ENCODE measurements at places on chromosomes 6 and 20.

GRCh38 chr6:137166247-137167098 is 7.0 kb downstream of the IL22RA2 start:
- no peak for DNase-seq

- DNase-seq: no peak
These were observed 73.2 kb downstream of the VGLL2 start for GRCh38 chr6:117338567-117338966.

DNA sequence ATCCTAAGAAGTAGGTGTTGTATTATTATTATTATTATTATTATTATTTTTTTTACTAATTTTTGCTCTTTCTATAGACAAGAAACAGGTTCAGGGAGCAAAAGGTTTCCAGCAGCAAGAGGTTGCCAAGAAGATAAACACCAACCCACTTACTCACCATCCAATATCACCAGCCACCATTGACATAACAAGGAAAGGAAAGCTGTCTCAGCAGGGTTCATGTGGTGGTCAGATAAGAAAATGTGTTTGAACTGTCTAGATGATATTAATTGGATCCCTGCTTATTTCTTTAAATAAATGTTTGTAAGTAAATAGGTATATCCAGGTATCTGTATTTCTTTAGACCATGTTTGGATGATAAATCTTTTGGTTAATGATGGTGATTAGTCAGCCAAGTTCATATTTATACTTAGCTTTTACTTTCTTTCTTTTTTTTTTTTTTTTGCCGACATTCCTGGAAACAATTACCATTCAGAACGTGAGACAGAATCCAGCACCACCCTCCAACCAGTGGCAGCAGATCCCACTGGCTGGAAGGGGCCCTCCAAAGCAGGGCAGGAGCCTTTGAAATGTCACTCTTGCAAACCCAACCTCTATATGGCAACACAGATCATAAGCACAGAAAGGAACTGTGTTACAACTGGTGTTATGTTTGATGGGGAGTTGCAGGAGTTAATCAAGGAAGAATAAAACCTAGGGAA is 139.2 kb upstream of the ECI2 start:
- no peak for DNase-seq

- DNase-seq: no peak
These were observed 26.6 kb downstream of the PYGB start for GRCh38 chr20:25274481-25274880.

DNA sequence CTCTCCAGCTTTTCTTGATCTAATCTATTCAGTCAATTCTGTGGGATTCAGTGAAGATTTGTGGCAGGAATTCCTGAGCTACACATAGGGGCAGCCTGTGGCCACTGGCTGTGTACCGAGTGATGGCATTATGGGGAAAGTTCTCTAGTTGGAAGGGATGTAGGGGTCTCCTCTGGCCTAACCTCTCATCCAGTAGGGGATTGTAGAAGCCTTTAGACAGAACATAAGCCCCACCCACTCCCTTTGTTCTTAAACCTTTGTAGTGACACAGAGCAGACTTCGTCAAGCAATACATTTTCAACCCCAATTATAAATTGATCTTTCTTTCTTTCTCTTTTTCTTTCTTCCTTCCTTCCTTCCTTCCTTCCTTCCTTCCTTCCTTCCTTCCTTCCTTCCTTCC is 188.9 kb downstream of the QKI start:
- DNase-seq: no peak

DNA sequence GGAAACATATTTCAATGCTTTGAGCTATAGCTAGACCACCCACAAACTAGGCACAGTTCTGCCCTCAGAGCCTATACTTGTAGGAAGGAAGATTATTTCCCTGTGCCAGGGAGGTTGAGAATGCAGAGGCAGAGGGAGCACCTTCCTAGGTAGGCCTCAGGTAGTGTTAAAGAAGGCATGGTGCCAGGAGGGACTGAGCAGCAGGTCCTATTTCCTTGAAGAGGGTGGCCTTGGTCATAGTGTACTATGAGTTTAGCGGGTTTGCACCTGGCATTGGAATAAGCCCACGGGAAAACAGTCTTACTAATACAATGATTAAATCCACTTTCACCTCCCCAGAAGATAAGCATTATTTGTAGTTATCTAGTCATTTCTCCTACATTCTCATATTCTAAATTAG is 375.4 kb downstream of the CDKAL1 start:
- DNase-seq: no peak

- DNase-seq: no peak
These were observed 24.0 kb upstream of the PHACTR3 start for GRCh38 chr20:59580146-59580946.

DNA sequence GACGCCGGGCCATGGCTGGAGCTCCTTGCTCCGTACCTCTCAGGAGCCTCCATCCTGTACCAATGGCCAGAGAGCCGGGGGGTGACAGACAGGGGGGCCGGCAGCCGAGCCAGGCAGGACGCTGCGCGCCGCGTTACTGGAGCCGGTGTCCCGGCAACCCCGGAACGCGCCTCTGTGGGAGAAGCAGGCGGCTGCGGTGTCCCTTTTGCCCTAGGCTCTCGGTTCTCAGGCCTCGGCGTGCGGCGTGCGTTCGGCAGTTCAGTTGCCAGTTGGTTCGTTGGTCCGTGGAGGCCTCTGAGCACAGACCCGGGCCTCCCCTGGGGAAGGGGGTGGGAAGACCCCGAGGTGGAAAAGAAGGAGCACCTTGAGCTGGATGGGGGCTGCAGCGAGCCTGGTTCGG is at the start of gene SPATS1:
Gene SPATS1 (plus strand): TSS at position 162 of the 400 bp plus-strand sequence. CDS start 446 bp downstream, outside the sequence.
- no peak for DNase-seq

- no peak for DNase-seq
These were observed 50.3 kb downstream of the FOXA2 start for GRCh38 chr20:22533823-22534751.

GRCh38 chr20:61846741-61847419 is 218.8 kb downstream of the TAF4 start:
- no peak for DNase-seq

- DNase-seq: peak; percentile 34
These were observed 18.6 kb downstream of the TREML2 start for GRCh38 chr6:41182069-41183034.

DNA sequence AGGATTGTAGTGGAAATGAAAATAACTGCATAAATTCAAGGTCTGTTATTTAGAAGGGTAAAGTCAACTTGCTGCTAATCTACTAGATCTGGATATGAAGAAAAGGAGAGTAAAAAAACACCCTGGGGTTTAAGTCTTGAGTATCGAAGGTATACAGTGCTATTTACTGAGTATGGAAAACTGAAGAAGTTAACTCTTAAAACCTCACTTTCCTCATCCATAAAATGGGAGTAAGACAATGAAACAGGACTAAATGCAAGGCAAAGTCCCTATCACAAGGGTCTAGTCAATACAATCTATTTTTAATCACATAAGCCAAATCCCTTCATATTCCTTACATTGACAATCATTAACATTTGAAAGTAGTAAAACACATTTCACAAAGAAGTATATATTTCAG is 2.2 kb downstream of the FBXO5 start:
- no peak for DNase-seq

DNA sequence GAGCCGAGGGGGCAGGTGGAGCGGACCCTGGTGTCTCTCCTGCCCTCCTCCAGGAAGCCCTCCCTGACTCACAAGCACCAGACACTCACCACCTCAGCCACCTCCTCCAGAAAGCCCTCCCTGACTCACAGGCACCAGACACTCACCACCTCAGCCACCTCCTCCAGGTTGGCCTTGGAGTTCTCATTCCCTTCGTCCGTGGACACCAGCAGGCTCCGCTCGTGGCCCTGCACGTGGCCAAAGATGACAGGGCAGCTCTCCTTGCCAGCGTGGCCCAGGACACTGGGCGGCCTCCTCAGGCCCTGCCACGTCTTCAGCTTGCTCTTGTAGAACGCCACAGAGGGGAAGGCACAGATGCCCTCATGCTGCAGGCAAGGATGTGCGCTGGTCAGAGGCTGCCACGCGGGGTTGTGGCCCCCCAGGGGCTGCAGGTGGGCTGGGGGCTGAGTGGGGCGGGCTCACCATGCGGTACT is 6.4 kb downstream of the FNDC11 start:
- no peak for DNase-seq

- no peak for DNase-seq
These were observed 62.0 kb downstream of the CDH26 start for GRCh38 chr20:60020251-60020650.

DNA sequence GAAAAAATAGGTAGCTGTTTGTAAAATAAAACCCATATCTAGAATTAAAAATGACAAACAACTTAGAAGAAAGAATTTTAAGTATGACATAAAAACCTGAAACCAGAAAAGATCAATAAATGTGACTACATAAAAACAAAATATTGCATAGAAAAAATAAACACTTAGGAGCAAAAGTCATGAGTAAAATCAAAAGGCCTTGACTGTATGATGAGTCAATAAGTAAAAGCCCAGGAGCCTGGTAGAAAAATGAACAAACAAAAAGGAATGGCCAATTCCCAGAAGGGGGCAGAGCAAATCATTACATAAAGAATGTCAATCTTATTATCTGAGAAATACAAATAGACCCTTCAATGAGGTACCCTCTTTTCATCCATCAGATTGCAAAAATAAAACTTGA is 20.7 kb upstream of the ENPP1 start:
- DNase-seq: no peak

GRCh38 chr6:17971128-17972073 is 16.0 kb downstream of the KIF13A start:
- no peak for DNase-seq

- DNase-seq: no peak
These were observed 58.5 kb downstream of the PCNA start for GRCh38 chr20:5061213-5061612.

GRCh38 chr6:167990016-167990945 is 7.2 kb upstream of the KIF25 start:
- DNase-seq: no peak

- DNase-seq: no peak
These were observed 76.9 kb upstream of the RIPOR2 start for GRCh38 chr6:25012657-25013056.

DNA sequence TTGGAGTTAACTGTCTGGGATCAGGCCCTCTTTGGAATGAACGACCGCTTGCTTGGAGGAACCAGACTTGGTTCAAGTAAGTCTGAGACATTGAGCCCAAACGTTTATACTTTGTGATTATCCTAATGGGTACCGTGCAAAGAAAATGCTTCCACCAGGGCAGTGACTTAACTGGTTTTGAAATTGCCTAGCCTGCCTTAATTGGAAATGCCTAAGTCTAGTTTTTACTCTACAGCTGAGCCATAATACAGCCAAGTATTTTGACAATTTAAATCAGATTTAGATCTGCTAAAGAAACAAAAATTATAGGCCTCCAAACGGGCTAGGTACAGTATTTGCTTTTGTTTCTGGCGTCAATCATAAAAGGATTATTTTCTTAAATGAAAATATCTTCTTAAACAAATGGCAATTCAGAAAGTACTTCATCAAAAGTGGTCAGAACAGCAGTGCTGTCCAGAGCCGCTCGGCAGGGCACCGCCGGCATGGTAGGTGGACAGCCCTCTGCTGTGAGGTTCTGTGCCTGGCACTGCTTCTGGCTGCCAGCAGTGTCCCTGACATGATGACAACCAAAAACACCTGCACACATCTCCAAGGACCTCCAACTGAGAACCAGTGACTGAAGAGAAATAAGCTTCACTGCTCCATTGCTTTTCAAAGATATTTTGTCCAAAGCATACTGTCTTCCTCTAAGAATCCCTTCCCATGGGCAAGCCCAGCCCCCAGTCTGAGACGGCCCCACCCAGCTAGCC is 55.6 kb downstream of the EZR start:
- DNase-seq: no peak

DNA sequence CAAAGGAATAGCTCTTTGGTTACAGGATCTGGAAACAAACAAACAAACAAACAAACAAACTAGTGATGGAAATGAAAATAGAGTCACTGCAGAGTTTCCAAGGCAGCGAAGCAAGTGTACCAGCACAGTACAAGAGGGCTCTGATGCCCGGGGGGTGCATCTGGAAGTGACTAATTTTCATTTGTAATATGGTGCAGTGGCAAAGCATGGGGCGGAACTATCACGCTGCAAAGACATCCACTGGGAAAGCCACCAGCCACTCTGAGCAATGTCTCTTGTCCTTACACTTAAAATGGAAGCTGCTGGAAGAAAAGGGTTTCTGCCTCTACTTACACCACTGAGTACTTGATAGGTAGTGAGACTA is 44.4 kb upstream of the NEDD9 start:
- DNase-seq: no peak

DNA sequence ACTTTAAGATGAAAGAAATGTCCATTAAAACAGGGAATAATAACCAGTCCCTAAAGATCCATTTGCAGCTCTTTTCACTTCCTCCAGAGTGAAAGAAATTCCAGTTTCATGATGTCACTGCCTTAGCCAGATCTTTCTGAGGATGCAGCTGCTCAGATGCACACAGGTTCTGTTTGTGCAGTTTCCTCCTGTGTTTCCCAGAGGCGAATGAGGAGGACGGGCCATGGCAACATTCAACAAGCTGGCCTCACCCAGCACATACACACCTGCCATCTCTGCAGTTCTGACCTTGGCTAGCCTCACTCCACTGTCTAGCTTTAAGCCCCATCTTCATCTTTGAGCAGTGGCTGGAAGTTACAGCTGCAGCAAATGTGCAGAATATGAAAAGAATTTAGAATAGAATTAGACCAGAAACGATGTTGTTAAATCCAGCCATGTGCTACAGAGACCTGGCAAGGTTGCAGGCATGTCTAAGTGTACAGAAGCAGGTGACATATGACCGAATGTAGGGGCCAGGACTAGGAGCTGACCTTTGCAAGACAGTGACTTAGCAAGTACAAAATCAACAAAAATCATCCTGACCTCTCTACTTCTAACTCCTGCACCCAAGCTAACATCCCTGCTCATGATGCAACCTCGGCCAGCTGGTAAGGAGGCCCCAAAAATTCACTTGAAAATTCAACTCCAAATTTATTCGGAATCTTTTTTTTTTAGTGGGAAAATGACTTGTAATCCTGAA is 35.0 kb downstream of the FAM50B start:
- no peak for DNase-seq

DNA sequence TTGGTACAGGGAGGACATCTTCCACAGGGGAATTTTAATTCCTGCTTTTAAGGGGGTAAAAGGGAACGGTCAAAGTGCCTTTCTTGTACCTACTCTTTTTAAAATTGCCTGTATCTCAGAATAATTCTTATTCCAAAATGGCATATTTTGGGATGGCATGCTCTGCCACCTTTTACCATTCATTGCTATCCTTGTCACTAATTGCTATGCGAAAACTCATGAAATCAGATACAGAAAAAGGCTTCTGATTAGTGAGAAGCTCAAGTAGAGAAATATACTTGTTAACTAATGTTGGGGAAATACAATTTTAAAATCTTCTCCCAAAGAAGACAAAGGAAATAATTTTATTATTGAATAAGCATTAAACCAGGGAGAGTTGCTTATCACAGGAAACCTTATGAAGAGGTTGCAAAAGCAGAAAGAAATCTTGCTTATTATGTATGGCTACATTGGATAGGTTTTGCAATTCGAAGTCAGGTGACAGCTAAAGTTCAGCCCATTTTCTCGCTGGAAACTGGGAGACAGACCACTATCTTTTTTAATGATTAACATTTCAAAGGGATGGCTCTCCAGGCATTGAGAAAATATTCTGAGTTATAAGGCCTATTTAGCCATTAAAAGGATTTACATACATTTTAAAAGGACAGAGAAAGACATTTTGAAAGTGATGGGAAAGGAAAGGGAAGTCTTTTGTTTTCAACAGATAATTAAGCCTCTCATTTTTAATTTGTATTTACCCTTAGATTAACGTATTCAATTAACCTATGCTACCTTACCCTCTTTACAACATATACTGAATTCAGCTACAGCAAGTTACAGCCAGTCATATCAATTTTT is 110.3 kb upstream of the PRSS16 start:
- DNase-seq: no peak

All from T follicular helper cell (primary cell).